ENCODE measurements at places on chromosomes 3 and 15.

DNA sequence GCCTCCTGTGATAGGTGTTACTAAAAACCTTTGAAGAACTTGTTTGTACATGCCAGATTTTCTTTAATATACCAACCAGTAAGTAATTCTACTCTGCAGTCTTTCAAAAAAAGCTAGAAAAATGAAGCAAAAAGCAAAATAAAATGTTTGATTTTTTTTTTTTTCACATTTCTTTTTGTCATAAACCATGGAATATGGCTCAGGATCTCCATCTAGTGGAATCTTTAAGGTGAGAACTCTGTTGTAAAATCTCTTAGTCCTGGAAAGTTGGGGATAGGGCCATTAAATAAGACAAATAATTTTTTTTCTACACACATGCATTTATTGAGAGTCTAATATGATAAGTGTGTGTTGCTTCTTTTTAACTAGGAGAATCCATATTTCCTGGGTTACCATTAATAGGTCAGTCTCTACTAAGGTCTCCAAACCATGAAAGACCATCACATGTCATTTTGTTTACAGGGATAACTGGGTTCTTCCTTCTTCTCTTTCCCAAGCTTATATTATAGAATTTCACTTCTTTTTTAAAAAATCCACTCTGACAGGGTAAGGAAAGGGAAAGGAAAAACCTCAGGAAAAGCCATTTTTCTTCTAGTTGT, 84.6 kb downstream of the SLC9A9 start:
- peak; percentile 26 for DNase-seq

DNA sequence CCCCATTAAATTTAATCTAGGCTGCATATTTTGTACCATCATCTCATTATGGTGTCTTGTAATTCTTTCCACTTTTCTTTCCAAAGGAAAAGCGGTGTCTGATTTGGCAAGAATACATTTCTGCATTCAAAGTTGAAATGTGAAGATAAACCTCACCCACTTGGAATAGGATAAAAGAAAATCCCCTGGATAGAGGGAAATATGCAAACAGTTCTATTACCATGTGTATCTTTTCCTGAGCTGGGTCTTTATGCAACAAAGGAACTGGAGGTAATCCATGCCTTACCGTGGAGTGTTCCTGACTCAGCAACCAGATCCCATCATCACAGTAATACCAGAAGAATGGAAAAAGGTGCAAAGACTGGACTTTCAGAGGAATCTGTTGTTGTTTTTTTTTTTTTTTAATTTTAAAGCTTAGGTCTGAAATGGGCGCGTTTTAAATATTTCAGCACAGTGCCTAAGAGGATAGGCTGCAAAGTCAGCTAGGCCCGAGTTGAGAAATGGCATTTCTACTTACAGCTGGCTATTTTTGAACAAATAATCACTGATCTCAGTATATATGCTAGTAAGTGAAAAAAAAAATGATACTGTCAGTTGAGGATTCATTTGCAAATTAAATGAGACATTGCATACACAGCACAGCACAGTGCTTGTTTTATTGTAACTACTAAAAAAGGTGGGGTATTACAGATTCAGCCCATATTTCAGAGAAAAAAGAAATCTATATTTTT, 55.5 kb upstream of the ADAMTS9 start:
- DNase-seq = no peak

- DNase-seq = no peak
Observed at GRCh38 chr3:22691407-22691806, 511.7 kb upstream of the UBE2E2 start.

- no peak for DNase-seq
Observed at GRCh38 chr3:116067326-116067725, 378.0 kb downstream of the LSAMP start.

- DNase-seq = peak; percentile 54
Observed at GRCh38 chr3:33645060-33645647, 72.9 kb downstream of the CLASP2 start.

GRCh38 chr15:57540736-57541135, 51.0 kb upstream of the MYZAP start:
- DNase-seq = no peak

DNA sequence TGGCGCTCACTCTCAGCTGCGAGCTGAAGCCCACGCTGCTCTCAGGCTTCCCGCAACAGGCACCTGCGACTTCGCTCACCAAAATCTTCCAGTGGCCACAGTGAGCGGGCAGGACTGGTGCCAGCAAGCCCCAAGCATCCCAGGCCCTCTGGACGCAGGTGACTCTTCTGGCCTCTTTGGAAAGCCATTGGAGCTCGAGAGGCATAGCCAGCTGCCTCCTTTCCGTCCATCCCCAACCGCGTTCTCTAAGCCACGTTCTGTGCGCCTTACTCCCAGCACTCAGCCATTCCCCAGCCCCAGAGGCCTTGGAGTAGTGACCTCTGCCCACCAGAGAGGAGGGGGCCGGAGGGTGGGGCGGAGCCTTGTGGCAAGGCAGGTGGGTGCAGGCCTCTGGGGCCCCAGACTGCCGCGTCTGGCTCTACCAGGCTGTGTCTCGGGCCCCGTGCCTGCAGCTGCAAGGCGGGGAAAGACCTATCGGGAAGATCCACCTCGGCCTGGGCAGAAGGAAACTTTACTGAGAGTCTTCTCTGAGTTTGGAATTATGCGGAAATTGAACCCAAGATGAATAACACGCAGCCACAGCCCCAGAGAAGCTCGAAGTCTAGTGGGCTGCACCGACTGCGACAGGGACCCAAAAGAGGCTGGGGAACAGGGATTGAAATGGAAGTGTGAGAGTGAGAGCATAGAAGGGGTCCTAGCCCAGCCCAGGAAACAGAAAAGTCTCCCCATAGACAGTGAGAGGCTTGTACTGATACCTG, 3.6 kb upstream of the SOX14 start:
- DNase-seq = no peak

- DNase-seq = peak; percentile 89
Observed at GRCh38 chr15:90101969-90102890, at the start of gene IDH2. IDH2 (minus strand) TSS chr15:90102468; CDS start chr15:90102390, 78 bp downstream.

- DNase-seq = no peak
Observed at GRCh38 chr3:88984832-88985231, 122.6 kb upstream of the EPHA3 start.

- DNase-seq = peak; percentile 66
Observed at GRCh38 chr3:38138349-38139190, at the start of gene MYD88. MYD88 (plus strand) TSS chr3:38138661; CDS start chr3:38138701, 40 bp downstream.

DNA sequence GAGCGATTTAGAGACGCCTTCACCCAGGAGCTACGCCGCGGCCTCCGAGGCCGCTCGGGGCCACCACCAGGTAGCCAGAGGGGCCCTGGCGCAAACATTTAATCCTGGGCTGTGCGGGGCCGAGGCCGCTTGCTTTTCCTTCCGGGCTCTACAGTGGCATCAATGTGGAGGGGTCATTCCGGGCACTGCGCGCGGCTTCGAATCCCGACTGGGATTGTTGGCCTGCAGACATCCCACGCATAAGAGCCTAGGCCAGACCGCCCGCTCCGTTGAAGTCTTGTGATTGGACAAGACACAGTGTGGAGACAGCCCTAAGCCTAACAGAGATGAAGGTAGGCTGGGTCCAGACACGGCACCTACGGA, 568 bp upstream of the NCBP2 start:
- peak; percentile 13 for DNase-seq

- DNase-seq = no peak
Observed at GRCh38 chr3:161576311-161576710, 79.7 kb downstream of the OTOL1 start.

DNA sequence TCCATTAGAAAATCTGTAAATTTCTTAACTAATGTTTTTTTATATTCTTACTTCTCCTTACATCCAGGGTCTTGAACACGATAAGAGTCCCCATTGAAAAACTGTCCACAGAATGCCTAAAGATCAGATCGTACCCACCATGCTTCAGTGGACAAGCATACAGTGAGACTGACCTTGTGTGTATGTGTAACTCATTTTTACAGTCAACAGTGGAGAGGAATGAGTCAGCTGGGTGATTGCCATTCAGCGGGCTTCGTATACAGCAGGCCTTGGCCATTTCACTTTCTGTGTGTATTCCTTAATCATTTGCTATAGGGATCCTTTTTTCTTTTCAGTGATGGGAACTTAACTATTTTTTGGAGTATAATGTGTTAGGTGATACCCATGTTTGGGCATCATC, 10.6 kb downstream of the PARP14 start:
- peak; percentile 82 for DNase-seq

GRCh38 chr3:10213156-10213792, 35.0 kb upstream of the TATDN2 start:
- DNase-seq = no peak

- DNase-seq = no peak
Observed at GRCh38 chr3:73068419-73068818, 7.0 kb downstream of the EBLN2 start.

GRCh38 chr3:159783780-159784742, 204.6 kb upstream of the IL12A start:
- peak; percentile 65 for DNase-seq

DNA sequence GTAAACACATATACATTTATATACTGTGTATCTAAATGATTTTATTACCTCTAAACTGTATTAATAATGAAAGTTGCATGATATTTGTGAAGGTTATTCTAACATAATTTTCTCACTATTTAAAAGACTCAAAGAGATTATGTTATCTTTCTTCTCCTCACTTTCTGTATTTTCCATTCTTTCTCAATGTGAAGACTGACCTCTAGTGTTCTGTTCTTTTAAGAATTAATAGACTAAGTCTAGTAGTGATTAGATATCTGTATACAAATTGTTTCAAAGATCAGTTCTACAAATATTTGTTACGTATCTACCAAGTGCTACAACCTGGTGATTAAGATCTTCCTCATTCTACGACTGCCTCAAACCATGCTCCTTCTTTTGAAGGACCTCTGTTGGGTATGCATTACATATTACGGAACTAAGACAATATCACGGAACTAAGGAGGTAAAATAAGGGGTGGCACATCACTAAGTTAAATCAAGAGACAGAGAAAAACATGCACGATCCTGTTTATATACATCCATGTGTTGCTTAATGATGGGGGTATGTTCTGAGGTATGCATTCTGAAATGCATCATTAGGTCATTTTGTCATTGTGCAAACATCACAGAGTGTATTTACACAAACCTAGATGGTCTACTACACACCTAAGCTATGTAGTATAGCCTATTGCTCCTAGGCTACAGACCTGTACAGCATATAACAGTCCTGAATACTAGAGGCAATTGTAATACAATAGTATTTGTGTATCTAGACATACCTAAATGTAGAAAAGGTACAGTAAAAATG, 161.5 kb upstream of the KBTBD8 start:
- no peak for DNase-seq

- DNase-seq = no peak
Observed at GRCh38 chr15:43270676-43271306, 4.1 kb upstream of the TGM5 start.

- peak; percentile 97 for DNase-seq
Observed at GRCh38 chr15:58473724-58474123, 41.9 kb downstream of the LIPC start.

DNA sequence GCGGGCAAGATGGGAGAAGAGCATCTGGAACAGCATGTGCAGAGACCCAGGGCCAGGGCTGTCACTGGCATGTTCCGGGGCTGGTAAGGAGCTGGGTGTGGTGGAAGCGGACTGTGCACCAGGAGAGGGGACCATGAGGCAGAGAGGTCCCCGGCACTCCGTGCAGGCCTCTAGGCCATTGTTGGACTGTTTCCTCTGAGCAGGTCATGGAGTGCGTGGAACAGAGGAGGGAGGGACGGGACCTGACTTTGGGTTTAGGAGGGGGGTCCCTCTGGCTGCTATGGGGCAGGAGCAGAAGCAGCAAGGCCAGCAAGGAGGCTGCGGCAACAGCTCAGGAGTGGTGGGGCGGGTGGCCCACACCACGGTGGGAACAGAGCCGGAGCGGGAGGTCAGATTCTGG, 47.1 kb downstream of the TPRA1 start:
- DNase-seq = no peak

DNA sequence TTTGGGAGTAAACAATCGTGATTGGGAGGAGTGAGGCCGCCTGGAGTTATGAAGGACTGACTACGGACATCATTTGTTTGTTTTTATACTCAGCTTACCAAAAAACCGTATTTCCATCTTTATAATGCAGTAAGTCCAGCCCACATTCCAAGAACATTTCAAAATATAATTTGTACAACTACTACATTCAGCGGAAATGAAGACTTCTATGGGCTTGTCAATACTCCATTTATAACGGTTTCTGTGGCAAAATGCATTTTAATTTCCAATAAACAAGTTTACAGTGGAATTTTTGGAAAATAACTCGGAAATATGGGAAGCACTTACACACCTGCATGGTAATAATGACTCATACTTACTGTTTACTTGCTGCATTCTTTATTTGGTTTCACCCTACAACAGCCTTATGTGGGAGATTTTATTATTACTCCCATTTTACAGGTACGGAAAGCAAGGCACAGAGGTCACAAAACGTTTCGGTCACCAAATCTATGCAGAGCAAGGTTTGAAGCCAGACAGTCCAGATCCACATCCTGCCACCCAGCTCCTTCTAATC, 62.3 kb downstream of the LDHAL6B start:
- no peak for DNase-seq

- no peak for DNase-seq
Observed at GRCh38 chr15:25987638-25988037, 124.5 kb upstream of the ATP10A start.

DNA sequence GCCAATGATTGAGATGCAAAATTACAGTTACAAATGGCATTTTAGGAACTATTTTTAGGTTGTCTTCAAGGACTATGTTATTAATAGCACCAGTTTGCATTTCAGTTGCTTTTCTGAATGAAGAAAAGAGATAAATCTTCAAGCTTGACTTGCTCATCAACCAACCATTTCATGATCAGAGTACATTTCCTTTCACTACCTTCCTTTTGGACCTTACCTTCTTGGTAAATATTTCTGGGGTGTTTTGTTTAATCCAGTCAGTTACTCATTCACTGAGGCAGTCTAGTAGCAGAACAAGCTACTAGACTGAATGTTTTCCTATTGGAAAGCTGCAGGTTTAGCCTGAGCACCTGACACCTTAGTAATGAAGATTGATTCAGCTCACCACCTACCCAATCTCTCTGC, 8.2 kb downstream of the SLC27A2 start:
- peak; percentile 81 for DNase-seq

GRCh38 chr3:108064293-108064887, 26.4 kb downstream of the CD47 start:
- DNase-seq = no peak

DNA sequence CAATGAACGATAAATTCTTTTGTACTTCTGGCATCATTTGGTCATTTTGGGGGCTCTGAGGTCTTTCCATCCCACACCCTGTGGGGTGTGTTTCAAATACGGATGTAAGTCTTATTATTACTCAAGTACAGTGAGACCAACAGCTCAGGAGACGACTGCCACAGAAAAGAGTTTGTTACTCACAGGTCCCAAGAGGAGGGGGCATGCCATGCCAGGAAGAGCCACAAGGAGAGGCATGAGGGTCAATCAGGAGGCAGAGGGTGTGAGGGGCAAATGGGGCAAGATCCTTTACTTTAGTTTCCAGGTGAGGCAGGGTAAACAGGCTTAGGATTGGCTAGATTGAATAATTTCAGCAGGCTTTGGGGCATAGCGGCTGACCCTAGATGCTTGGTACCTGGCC, 21.6 kb downstream of the TRH start:
- no peak for DNase-seq

GRCh38 chr3:139251529-139251928, 92.3 kb upstream of the MRPS22 start:
- DNase-seq = no peak

- DNase-seq = no peak
Observed at GRCh38 chr3:194560047-194560446, 73.2 kb downstream of the TMEM44 start.

Measured in kidney tubule cell (primary cell).